LNCaP clone FGC (cell line): ENCODE measurements at places on chromosomes 13 and 19.

DNA sequence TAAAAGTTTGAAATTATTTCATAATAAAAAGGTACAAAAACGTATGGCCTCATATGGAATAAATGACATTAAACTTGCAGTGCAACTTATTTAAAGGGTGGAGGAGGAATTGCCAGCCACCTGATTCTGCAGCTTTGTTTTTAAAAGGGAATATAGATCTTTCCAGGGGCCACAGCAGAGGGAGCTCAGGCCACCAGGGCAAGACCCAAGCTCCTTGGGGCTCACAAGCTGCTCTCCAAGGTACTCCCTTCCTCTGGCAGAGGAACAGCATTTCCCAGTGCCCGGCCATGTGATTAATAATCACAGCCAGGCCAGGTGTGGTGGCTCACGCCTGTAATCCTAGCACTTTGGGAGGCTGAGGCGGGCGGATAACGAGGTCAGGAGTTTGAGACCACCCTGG, 6.2 kb downstream of the ACOD1 start:
- DNase-seq: no peak

- no peak for DNase-seq
These were observed 924 bp downstream of the TRAPPC5 start for GRCh38 chr19:7681340-7682174.

DNA sequence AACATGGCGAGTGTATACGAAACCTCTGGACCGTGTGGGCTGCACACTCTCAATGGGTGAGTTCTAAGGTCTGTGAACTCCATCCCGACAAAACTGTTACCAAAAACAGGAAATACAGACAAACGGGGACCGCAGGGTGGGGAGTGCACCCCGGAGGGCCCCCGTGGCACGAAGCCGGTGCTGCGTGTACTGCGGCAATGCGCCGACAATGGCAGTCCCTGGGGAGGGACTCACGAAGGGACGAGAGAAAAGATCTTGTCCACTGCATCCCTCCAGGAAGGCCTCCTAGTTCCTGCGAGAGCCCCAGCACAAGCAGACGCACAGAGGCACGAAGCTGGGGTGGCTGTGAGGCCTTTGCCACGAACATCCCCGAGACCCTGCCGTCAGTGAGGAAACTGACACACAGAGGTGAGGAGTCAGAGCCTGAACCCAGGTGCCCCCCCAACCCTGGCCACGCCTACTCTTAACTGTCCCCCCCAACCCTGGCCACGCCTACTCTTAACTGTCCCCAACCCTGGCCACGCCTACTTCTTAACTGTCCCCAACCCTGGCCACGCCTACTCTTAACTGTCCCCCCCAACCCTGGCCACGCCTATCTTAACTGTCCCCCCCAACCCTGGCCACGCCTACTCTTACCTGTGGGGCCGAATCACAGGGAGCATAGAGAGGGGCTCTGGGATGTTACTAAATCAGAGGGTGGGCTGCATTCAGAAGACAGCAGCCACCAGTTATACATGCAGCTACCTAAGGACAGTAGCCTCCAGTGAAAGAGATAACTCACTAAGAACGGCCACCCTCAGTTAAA, 4.2 kb downstream of the MED16 start:
- no peak for DNase-seq

- DNase-seq: no peak
These were observed 525.9 kb downstream of the GPC6 start for GRCh38 chr13:93752541-93752940.

DNA sequence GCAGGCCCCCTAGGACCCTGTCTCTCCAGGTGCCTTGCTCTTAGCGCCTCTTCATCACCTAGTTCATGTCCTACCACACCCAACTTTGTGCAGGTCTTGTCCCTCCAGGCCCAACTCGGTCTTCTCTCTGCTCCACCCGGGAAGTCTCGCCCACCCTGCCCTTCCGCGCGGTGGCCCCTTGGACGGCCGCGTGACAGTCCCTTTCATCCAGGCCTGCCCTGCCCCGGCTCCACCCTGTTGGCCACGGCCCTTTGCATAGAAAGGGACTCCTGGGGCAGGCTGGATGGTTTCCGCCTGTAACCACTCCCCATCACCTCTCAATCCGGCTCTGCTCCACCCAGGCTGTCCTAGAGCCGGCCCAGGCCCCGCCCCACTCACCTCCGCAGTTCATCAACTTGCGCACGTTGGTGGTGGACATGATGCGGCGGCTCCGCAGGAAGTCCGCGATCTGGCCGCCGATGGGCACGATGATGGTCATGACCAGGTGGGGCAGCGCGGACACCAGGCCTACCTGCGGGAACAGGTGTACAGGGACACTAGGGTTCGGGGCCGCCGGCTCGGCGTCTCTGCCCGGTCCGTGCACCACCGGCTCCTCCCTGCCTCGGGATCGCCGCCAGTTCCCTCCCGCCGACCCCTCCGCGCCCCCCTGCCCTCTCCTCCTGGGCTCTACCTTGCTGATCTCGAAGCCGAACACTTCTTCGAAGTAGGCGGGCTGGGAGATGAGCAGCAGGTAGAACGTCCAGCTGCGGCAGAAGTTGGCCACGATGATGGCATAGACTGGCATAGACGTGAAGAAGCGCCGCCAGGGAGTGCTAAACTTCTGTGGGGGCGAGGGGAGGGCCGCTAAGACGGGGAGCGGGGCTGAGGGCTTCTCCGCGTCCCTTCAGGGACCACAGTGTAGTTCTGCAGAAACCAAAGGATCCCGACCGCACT, 7.2 kb downstream of the GFY start:
- no peak for DNase-seq

DNA sequence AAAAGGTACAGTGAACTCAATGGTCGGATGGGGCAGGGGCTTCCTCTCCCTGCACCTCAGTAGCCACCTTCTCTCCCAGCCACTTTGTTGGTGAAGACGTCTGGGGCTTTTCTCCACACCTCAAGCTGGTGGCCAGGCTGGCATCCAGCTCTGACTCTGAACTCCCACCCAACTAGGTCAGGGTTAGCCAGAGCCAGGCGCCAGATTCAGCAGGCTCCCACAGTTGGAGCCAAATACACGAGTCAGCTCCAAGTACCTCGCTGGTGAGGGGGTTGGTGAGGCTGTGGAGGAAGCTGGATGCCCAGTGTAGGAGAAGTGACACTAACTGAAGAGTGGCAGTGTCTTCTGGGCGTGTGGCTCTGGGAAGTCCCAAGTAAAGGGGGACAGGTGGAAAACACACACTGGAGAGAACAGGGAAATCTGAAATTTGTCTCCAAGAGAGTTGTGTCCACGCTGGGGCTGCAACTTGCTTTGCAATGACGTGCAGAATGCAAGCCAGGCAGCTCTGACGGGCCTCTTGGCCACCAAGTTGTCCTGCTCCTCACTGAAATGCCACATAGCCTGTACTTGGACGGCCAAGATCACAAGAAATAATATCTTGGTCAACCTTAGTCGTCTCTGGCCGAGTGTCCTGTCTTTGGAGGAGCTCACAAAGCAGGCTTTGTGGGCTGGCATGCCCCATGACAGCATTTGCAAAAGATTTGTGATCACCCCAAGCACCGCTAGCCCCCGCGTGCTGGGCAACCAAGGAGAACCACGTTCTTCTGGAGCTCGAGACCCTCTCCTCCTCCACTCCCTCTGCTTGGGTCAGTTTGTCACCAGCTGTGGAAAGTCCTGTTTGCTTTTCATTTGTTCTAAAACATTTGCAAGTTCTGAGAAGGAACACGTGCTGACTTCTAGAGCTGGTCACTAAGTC, 18.1 kb downstream of the SLC7A1 start:
- no peak for DNase-seq
